ENCODE measurements at places on chromosomes 7 and 10. TPM values are rescaled to one million over a fixed set of nuclear protein-coding genes. Genes with fewer than 3 reads are reported as not detected.

- no peak for DNase-seq
These were observed 129.9 kb downstream of the IPMK start for GRCh38 chr10:58137813-58138212.

- DNase-seq = peak; percentile 91
These were observed 99.0 kb upstream of the FZD1 start for GRCh38 chr7:91165006-91165845.

- no peak for DNase-seq
These were observed 68.9 kb downstream of the PFKFB3 start for GRCh38 chr10:6271663-6272062.

- DNase-seq = no peak
These were observed 47.6 kb upstream of the AQP1 start for GRCh38 chr7:30864101-30864500.

GRCh38 chr7:37645282-37646050 lies 38.1 kb upstream of the GPR141 start:
- no peak for DNase-seq

NUTM2E gene
- total RNA-seq = under 0.01 TPM

NUTM2D gene
- 1.3 TPM for total RNA-seq

Measured in fibroblast of lung (primary cell).